Daoy (cell line): ENCODE measurements at places on chromosomes 3 and 15. TPM values are rescaled to one million over a fixed set of nuclear protein-coding genes. Genes with fewer than 3 reads are reported as not detected.

DNA sequence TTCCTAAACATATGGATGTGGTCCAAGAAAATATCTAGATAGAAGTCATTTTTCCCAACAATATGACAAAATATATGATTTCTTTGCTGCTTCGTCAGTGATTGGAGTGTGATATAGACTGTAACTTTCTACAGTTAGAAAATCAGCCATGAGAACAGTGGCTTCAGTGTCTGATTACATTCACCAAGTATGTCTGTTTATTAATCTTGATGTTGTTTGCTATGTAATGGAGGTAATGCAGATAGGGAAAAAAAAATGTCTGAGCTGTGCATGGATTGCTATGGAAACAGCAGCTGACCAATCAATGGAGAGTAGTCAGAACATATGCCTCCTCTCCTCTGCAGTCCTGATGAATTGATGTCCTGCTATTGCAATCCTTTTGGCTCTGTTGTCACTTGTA lies 72.3 kb upstream of the GAP43 start:
- no peak for DNase-seq

DISP2 gene
- total RNA-seq = 0.51 and 1.1 TPM in 2 replicates

GRCh38 chr3:16067837-16068471 lies 106.5 kb upstream of the GALNT15 start:
- peak; percentile 77 for DNase-seq

STRA6 gene
- 28.3 and 30.8 TPM in 2 replicates for total RNA-seq

DNA sequence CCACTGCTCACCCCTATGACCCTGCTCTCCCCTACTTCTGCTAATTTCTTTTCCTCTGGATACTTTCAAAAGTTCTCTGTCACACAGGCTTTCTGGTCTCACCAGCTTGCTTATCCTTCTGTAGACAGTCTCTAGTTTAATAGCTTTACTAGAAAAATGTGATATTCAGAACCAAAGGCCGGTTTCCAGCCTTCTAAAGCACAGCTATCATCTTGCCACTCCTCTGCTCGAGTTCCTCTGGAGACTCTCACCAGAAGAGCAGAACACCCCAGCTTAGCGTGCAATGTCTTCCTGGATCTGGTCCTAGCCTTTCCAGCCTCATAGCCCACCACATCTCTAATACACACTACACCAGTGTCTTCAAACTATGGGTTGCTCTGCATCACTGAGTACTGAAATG lies 1.8 kb upstream of the VPS8 start:
- DNase-seq = no peak

GRCh38 chr3:121153851-121154250 lies 245.8 kb downstream of the STXBP5L start:
- DNase-seq = no peak

GRCh38 chr3:71107926-71108325 lies 475.6 kb downstream of the FOXP1 start:
- peak; percentile 20 for DNase-seq

WDR93 gene
- 0.06 TPM in 1 of 2 replicates, not detected in the other for total RNA-seq

NBEAL2 gene
- total RNA-seq = 5.0 and 8.3 TPM in 2 replicates

DNA sequence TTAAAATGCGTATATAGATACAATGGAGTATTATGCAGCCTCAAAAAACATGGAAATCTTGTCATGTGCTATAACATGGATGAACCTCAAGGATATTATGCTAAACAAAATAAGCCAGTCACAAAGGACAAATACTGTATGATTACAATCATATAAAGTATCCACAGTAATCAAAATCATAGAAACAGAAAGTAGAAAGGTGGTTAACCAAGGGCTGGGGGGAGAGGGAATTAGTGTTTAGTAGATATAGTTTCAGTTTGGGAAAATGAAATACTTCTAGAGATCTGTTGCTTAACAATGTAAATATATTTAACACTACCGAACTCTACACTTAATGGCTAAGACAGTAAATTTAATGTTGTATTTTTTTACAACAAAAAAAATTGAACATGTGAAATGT lies 9.0 kb downstream of the TOP2B start:
- DNase-seq = no peak

DNA sequence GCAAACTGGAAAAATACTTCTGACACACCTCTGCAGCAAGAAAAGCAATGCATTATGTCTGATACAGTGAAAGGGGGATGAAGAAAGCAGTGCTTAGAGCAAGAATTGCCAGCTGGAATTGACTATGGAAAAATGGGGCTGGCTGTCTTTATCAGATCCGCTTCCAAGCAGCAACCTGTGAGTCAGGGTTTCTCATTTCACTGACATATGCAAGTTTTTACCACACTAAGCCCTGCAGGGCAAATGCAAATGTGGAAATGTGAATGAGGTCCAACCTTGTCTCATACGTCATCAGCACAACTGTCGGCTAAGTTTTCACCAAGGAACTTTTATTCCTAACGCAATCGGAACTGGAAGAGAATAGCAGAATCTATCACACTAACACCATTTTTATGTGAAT lies 172.5 kb upstream of the GADL1 start:
- DNase-seq = peak; percentile 55

STAC gene
- total RNA-seq = 3.5 and 8.0 TPM in 2 replicates

GRCh38 chr3:64604313-64604712 lies 83.5 kb downstream of the ADAMTS9 start:
- DNase-seq = no peak

- DNase-seq = no peak
Measured at GRCh38 chr3:29637068-29637467, 356.2 kb downstream of the RBMS3 start.

GRCh38 chr15:74170875-74171578 lies 2.5 kb upstream of the ISLR start:
- DNase-seq = no peak

DNA sequence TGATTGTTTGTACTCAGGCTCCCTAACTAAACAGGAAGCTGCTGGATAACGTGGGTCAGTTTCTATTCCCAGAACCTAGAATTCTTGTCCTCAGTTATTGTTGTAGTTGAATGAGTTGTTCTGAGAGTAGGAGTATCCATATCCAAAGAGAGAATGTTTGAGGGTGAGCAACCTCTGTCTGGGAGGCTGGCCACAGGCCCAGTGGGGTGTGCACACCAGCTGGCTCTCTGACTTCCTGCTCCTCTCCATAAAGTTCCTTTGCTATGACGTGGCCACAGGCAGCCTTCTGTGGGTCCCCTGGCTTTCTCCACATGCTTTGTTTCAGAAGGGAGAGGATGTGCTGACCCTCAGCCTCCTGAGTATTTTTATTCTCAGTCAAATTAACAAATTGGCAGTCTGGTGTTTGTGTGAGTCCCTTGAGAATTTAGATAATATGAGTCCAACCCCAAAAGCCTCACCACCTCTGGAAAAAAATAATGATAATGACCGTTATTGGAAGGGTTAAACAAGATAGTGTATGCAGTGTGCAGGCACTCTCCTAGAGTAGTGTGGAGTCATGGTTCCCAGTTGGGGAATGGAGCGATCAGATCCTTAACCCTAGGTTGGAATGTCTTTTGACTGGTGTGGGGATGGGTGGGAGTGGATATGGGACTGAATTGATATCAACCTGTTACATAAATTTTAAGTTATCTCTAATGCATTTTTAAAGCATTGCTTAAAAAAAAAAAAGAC lies 47.6 kb upstream of the MED12L start:
- DNase-seq = peak; percentile 98

DNA sequence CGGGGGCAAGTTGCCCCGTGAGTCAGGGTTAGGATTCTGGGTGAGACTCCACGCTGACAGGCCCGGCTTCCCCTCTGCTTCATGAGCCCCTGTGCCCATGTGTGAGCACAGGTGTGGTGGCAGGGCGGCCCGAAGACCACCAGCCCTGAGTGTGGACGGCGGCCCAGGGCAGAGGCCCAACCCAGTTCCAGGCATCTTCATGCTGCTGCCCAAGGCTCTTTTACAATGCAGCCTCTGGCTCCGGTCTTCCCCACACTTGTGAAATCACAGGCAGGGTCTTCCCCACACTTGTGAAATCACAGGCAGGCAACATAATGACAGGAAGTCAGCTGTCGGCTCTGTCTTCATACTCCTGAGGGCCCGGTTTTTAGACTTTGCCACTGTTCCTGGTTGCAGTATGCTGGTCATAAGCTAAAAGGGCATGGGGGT lies 78.8 kb downstream of the AAGAB start:
- DNase-seq = peak; percentile 59

AGBL1 gene
- total RNA-seq = not detected in 2 replicates

- DNase-seq = no peak
Measured at GRCh38 chr3:193545304-193545703, 9.4 kb downstream of the ATP13A4 start.

DNA sequence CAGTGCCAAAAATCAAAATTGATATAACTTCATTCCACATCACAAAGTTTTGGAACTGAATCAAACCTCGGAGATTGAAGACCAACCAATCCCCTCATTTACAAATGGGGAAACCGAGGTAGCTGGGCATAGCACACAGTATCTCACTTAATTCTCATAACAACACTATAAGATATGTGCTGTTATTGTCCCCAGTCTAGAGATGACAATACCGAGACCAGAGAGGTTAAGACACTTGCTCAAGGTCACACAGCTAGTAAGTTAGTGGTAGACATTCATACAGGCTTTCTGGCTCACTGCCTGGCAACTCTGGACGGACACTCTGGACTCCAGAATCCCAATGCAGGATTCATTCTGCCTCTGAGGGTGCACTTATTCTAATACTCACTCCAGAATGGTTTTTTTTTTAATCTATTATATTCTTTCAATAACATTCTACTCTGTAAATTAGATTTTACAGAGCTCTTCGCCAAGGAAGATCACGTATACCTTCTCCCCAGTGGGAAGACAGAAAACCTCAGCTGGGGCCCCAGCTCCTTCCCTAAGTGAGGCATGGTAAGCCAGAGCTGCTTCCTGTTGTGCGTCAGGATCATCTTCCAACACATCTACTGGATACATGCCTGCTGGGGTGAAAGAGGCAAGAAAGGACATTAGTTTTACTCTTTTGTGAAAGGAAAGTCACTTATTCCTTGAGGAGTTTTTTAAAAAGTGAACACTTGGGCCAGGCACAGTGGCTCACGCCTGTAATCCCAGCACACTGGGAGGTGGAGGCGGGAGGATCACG lies 128.4 kb upstream of the IGF1R start:
- no peak for DNase-seq

GRCh38 chr15:46918462-46919140 lies 798.7 kb upstream of the SEMA6D start:
- peak; percentile 41 for DNase-seq

DNA sequence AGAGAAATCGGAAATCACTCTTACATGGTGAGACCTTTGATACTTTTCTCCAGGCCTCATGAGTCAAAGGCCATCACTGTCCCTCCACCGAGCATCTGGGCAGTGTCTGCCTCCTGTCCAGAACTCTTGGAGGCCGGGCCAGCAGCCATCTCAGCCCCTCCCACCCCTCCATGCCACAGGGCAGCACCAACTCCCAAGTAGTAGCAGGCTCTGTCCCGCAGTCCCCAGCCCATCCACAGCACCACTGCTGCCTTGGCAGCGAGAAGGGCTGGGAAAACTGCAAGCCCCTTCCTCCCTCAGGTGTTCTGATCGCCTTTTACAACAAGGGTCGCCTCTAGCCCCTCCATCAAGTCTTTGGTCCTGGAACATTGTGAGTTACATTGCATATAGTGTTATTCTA lies 5.5 kb downstream of the LYSMD4 start:
- no peak for DNase-seq

- DNase-seq = no peak
Measured at GRCh38 chr3:79257791-79258190, 510.0 kb downstream of the ROBO1 start.

GRCh38 chr15:46278062-46278461 lies 643.2 kb downstream of the SQOR start:
- no peak for DNase-seq

RPS27L gene
- total RNA-seq = 49.6 and 59.0 TPM in 2 replicates

- peak; percentile 27 for DNase-seq
Measured at GRCh38 chr3:35908366-35909232, 269.3 kb downstream of the ARPP21 start.

ACOX2 gene
- total RNA-seq = 0.11 and 4.2 TPM in 2 replicates

GRCh38 chr3:46485779-46486175 lies 12.0 kb upstream of the RTP3 start:
- DNase-seq = no peak

RAD18 gene
- total RNA-seq = 17.6 and 28.8 TPM in 2 replicates

DNA sequence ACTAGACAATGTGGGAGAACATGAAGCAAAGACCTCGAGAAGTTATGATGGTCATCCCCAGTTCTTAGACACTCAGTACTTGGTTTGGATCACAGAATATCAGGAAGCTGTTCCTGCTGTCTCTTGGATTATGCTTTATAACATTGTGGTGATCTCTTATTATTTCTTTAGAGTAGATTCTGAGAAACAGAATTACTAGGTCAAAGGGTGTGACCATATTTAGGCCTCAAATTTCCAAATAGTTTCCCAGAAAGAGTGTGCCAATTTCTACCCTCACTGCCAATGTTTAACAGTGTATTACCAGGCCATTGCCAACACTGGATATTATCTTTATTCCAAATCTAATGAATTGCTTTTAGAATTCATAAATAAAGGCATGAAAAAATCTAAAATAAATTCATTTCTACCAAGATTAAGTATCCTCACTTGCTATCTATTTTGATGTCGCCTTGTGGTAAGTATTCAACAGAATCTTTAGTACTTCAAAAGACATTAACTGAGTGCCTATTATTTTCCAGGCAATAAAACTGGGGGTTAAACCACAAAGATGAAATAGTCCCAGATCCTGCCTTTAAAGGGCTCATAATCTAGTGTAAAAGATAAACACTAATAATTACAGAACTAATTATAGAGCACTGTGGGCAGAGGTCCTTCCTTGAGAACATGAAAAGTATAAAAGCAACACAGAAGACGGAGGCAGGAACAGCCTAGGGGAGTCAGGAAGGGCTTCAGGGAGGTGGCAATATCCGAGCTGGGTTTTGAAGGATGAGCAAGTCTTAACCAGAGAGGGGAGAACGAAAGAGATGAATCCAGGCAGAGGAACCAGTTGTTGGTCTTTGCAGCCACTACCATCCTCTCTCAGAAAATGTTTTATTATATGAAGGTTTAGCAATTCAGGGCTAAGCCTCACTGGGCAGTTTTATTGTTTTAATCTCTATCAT lies 86.8 kb downstream of the IGF2BP2 start:
- DNase-seq = no peak

CD80 gene
- total RNA-seq = not detected in 2 replicates

- DNase-seq = peak; percentile 54
Measured at GRCh38 chr15:93469994-93470393, 381.0 kb upstream of the RGMA start.

- DNase-seq = no peak
Measured at GRCh38 chr3:155270485-155271342, 22.8 kb downstream of the STRIT1 start.

NEK11 gene
- 8.6 and 16.4 TPM in 2 replicates for total RNA-seq

DNA sequence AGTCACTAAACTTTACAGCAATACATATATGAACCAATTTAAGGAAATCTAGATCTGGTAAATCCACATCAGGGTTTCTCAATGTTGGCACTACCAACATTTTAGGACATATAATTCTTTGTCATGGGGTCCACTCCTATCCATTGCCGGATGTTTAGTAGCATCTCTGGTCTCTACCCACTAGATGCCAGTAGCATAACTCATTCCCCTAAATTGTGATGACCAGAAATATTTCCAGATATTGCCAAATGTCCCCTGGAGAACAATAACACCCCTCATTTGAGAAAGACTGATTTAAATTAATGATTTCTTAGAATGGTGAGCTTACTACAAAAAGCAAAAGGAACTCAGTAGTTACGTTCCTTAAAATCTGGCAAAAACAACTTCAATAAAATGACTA lies 23.1 kb upstream of the ANKRD28 start:
- DNase-seq = no peak

- DNase-seq = no peak
Measured at GRCh38 chr3:132710311-132710710, 11.9 kb downstream of the NPHP3 start.

ITIH1 gene
- not detected in 2 replicates for total RNA-seq

GRCh38 chr3:161217496-161217895 lies 3.6 kb upstream of the NMD3 start:
- DNase-seq = peak; percentile 61

- peak; percentile 89 for DNase-seq
Measured at GRCh38 chr3:169668957-169669741, 5.6 kb upstream of the MECOM start.
